ENCODE measurements at places on chromosomes 16 and 17.
A peak's percentile ranks its signal among the peaks of the same experiment; 100 is the strongest.

- no peak for DNase-seq
Observed at GRCh38 chr16:78750611-78751010, 651.2 kb downstream of the WWOX start.

- no peak for DNase-seq
Observed at GRCh38 chr17:4739122-4740024, at the start of the genes CXCL16 and ZMYND15. Gene CXCL16, minus strand, starts transcription at chr17:4739928. Its CDS starts 589 bp downstream, at chr17:4739339. Gene ZMYND15, plus strand, starts transcription at chr17:4739833. Its CDS starts 716 bp downstream, at chr17:4740549.

DNA sequence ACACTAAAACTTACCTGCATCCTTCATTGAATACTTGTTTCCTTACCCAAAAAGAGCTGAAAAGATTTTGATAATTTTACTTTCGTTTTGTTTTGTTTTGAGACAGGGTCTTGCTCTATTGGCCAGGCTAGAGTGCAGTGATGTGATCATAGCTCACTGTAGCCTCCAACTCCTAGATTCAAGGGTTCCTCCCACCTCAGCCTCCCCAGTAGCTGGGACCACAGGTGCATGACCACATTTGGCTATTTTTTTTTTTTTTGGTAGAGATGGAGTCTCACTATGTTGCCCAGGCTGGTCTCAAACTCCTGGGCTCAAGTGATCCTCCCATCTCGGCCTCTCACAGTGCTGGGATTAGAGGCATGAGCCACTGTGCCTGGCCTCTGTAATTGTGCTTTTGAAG lies 10.0 kb upstream of the TCAP start:
- no peak for DNase-seq

GRCh38 chr17:68801335-68802247 lies 153.6 kb downstream of the ABCA8 start:
- DNase-seq = no peak

DNA sequence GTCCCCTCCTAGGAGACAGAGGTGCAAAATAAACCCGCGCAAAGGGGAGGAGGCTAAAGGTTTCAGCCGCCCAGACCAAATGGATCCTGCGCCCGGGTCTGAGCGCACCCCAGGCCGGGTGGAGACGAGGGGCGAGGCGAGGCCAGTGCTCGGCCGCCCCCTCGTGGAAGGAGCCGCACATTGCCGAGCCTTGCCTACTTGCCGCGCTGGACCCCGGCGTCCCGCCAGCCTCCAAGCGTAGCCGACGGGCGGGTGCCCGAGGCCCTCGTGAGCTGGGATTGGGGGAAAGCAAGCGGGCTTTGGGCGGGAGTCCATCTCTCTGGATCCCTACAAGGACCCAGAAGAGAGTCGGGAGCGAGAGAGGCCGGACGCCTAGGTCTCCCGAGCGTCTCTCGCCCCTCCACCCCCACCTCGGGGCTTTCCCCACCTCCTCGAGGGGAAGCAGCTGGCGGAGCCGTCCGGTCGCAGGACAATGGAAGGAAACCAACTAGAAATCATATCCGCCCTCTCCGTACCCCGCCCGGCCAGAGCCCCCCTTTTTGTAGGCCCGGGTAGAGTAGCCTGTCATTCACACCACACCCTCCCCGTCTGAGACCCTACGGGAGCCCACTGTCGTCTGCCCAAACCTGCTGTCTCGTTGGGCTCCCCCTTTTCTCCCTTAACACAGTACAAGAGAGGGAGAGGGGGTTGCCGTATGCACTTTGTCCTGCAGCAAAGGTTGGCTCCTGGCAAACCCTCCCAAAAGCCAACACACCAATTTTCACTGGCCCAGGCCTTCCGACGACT lies 664 bp upstream of the BCL6B start:
- DNase-seq = peak; percentile 8

DNA sequence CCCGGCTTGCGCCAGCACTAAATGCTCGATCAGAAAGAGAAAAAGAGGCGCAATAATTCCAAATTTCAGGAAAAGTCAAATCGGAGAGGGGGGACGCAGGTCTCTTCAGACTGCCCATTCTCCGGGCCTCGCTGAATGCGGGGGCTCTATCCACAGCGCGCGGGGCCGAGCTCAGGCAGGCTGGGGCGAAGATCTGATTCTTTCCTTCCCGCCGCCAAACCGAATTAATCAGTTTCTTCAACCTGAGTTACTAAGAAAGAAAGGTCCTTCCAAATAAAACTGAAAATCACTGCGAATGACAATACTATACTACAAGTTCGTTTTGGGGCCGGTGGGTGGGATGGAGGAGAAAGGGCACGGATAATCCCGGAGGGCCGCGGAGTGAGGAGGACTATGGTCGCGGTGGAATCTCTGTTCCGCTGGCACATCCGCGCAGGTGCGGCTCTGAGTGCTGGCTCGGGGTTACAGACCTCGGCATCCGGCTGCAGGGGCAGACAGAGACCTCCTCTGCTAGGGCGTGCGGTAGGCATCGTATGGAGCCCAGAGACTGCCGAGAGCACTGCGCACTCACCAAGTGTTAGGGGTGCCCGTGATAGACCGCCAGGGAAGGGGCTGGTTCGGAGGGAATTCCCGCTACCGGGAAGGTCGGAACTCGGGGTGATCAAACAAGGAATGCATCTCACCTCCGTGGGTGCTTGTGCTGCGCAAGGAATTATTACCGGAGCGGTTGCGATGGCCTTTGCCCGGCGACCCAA lies 4.0 kb upstream of the DLX4 start:
- no peak for DNase-seq

DNA sequence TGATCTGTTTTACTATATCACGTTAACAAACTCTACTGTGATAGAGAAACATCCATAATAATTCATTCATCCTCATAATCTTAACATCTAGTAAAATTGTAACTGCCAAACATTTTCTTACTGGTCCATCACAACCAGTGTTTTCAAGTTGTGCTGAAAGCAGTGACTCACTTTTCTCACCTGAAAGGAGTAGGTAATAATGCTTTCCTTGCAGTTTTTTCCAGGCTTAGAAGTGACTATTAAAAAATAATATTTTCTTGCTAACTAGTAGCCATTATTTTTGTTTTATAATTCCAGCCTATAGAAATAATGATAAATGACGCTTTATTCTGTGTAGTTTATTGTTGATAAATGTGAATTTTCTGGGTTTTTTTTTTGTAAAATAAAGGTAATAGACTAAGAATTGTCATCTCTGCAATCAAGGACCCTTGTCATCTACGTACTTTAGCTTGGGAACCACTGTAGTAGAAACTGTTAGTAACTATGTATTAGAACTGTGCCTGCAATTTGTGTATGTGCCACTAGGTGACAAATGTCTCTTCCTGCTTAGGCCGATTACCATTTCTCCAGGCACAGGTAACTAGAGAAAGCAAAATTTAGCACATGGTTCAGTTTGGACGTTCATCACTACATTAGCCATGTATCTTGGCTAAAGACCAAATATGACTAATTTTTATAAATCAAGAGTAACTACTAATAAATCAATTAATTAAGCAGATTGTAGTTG lies 409.4 kb upstream of the ERCC4 start:
- no peak for DNase-seq

- DNase-seq = no peak
Observed at GRCh38 chr16:71648921-71649320, 22.9 kb downstream of the MARVELD3 start.

GRCh38 chr17:51703361-51704341 lies 443.3 kb downstream of the UTP18 start:
- no peak for DNase-seq

DNA sequence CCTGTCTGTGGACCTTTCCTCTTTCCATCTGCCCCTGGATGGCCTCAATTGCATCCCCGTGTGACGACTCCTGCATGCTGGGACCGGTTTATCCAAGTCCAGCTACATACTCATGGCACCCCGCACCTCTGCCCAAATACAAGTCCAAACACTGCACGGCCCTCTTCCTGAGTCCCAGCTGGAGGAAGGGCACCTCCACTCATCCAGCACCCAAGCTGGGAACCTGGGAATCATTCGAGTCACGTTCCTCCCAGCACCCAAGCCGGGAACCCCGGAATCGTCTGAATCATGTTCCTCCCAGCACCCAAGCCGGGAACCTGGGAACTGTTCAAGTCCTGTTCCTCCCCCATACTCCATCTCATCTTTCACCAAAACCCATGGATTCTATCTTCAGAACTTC lies 10.2 kb downstream of the TRARG1 start:
- DNase-seq = no peak

GRCh38 chr16:76882105-76882504 lies 308.9 kb upstream of the MON1B start:
- DNase-seq = no peak

- DNase-seq = no peak
Observed at GRCh38 chr16:64656471-64656870, 465.4 kb downstream of the CDH11 start.

- DNase-seq = no peak
Observed at GRCh38 chr17:62919388-62919787, 46.6 kb upstream of the TANC2 start.

DNA sequence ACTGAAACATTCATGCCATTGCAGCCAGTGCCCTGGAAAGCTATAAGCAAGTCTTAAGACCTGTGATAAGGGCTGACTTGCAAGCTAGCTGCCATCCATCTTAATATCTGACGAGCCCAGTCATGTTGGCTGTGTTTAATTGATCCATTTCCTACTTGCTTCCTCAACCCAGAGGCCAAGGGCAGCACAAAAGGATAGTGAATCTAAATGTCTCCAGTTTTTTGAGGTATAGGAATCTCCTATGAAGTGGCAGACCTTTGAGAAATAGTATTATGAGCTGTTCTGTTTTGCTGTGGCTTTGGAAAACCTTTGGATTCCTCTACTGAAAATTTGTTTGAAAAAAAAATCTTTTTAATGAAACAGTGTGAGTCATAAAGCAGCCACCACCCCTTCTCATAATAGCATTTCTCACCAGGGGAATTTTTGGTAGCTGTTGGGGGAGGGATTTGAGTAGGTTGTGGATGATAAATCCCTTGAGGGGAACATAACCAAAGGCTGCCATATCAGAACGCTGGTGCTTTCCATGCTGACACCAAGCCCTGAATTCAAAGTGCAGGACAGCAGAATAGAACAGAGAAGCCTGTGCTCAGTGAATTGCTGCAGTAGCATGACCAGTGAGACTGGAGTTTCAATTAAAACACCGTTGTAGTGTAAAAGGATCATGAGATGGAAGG lies 12.9 kb downstream of the ZNRF1 start:
- DNase-seq = no peak

DNA sequence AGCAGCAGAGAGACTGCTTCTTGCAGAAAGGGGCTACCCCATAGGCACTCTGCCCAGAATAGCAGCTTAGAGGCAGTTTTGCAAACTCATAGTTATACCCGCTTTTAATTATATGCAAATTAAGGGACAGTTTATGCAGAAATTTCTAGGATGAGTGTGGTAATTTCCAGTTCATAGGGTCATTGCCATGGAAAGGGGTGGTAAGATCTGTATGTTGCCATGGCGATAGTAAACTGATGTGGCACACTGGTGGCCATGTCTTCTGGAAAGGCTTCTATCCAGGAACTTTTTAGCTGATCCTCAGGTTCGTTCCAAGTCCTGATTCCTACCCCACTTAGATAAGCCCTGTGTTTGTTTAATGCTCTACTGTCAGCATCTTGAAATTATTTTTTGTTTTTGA lies 6.2 kb downstream of the STXBP4 start:
- DNase-seq = no peak

DNA sequence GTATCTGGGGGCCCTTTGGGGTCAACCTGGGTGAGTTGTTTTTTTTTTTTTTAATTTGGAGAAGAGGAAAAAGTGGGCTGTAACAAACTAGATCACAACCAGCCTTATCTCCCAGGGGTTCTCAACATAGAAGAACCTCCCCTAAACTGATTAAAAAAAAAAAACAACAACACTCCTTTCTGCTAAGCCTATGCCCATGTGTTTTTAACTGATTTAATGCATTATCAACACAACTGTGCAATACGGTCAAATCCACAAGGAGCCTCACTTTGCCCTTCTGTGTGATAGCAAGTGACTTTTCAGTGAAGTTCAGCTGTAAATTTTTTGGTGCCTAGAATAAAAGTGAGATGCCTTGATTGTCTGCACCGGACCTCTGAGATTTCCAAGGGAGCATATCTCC lies 646 bp downstream of the MYH11 start:
- no peak for DNase-seq

DNA sequence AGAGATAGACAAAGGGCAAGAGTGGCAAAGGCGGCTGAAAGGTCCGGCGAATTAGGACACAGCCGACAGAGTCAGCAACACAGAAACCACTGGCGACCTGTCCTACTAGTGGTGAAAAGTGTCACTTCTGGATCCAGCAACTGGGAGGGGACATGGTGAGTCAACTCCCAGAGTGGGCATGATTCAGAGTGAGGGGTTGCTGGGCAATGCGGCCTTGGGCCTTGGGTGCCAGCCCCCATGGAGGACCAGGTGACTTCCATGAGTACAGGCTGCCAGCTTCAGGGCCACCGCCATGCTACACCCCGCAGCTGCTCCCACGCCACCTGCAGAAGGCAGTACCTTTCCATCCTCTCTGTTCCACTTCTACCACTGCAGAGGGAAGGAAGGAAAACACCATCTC lies 110.6 kb downstream of the ZFHX3 start:
- no peak for DNase-seq

- DNase-seq = no peak
Observed at GRCh38 chr17:7803981-7804380, 30.0 kb upstream of the KDM6B start.

GRCh38 chr17:52790359-52790955 lies 631.9 kb upstream of the CA10 start:
- DNase-seq = peak; percentile 0

DNA sequence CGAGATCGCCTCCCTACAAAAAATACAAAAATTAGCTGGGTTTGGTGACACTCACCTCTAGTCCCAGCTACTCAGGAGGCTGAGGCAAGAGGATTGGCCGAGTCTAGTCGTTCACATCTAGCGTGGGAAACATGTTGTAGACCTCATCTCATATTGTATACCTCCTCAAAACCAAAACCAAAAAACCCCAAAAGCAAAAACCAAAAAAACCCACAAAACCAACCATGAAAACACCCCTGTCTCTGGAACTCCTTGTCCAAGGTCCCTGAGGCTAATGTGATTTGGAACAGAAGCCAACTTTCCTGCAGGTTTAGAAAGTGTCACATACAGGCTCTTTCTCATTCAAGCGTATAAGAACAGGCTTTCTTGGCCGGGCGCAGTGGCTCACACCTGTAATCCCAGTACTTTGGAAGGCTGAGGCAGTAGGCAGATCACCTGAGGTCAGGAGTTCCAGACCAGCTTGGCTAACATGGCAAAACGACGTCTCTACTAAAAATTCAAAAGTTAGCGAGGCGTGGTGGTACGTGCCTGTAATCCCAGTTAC lies 29.0 kb downstream of the RAB11FIP3 start:
- no peak for DNase-seq

GRCh38 chr17:79831265-79832217 lies 7.7 kb downstream of the CBX4 start:
- no peak for DNase-seq

Measured in NCI-H1092 (cell line).